Activated naive CD8-positive, alpha-beta T cell treated with anti-CD3 and anti-CD28 coated beads for 36 hours (primary cell): ENCODE measurements at places on chromosomes 7 and 10. TPM values are rescaled to one million over a fixed set of nuclear protein-coding genes. Genes with fewer than 3 reads are reported as not detected.

FAM200A gene
- 6.0 TPM for total RNA-seq

SPDYE16 gene
- 0.14 TPM for total RNA-seq

PTF1A gene
- not detected for total RNA-seq

ZNF853 gene
- 2.2 TPM for total RNA-seq

EN2 gene
- not detected for total RNA-seq

WDFY4 gene
- 1.2 TPM for total RNA-seq

TMEM270 gene
- total RNA-seq: not detected

SPDYE3 gene
- not detected for total RNA-seq

RNLS gene
- total RNA-seq: 4.0 TPM

RPP38 gene
- 28.5 TPM for total RNA-seq

- peaks cover 13% of the 10 kb centered on the region for H3K36me3 ChIP-seq
- H3K4me3 ChIP-seq: no peak overlapping the region
- H3K27ac ChIP-seq: no peak overlapping the region
- peaks cover 2% of the 10 kb centered on the region for H3K4me1 ChIP-seq
Measured at GRCh38 chr7:131459256-131459655, 97.2 kb downstream of the PODXL start.

DNA sequence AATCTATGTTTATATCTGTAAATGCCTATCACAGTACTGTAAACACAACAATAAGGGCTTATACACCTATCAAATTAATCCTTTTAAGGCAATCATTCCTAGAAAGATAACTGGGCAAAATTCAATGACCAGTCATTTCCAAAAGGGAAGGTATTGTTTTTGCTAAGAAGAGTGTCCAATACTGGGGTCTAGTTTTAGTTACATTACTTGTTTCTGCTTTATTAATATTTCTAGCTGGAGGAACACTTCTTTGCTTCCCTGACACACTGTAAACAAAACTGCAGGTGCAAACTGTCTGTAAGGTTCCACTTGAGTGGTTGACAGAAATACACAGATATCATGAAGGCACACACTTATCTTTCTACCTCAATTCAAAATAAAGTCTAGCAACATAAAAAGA is 84.2 kb upstream of the FAM133B start:
- H3K27ac ChIP-seq: no peak overlapping the region
- H3K4me3 ChIP-seq: no peak overlapping the region
- H3K36me3 ChIP-seq: peaks cover 43% of the 10 kb centered on the region
- no peak for DNase-seq

DNA sequence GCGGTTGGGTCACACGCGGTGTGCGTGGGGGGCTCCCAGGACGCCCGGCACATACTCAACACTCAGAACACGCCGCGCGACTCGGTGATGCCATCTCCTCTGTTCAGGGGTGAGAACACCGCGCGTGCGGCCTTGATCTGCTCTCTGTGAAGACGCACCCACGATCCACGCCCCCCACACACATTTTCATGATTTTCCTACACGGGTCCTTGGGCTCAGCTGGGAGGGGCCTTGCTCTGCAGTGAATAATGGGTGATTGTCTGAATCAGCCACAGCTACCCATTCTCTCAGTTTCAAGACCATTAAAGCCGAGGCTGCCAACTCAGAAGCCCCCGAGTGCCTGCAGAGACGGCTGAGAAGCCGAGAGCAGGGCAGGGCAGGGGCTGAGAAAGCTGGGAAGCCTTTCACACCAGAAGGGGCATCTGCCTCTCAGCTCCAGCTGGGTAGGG is 54.3 kb upstream of the PDGFA start:
- no peaks in the 10 kb centered on the region for H3K4me1 ChIP-seq
- H3K36me3 ChIP-seq: peaks cover 36% of the 10 kb centered on the region
- no peaks in the 10 kb centered on the region for H3K27me3 ChIP-seq
- no peak overlapping the region for H3K4me3 ChIP-seq
- no peak for DNase-seq
- H3K27ac ChIP-seq: no peak overlapping the region

- peaks cover 3% of the 10 kb centered on the region for H3K27me3 ChIP-seq
- H3K4me1 ChIP-seq: no peaks in the 10 kb centered on the region
- H3K36me3 ChIP-seq: no peaks in the 10 kb centered on the region
Measured at GRCh38 chr7:104410742-104411141, 82.3 kb downstream of the LHFPL3 start.

DNA sequence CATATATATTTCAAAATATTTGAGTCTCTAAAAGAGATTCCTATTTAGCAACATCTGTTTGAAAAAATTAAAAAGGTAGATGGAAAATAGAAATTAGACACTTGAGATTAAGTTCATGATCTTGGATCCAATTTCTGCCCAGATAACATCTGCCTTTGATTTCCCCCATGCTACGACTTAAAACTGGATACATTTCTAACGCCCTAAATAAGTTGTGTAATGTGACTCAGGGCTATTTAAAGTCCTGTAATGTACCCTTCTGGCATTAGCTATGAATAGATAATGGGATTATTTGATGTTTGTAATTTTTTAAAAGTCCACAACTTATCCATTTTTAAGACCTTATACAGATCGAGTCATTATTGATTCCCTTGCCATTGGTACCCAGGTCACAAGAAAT is 23.4 kb downstream of the CFAP43 start:
- no peak for DNase-seq
- no peaks in the 10 kb centered on the region for H3K36me3 ChIP-seq
- H3K4me3 ChIP-seq: no peak overlapping the region
- no peak overlapping the region for H3K27ac ChIP-seq
- no peaks in the 10 kb centered on the region for H3K4me1 ChIP-seq

DNA sequence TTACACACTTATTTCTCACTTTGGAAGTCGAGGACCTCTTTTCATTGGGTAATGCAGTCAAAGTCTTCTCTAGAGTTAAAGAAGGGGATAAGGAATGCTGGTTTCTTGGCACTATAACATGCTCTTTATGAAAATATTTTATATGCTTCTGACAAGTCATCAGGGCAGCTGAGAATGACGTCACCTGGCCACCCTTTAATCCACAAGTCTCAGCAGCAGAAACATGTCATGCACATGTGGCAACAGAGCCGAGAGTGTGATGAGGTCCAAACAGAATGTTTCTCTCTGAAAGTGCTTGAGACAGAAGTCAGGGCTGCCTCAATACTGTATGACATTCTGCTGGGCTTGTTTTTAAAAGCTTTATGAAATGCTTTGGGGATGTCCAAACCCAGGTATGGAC is 63.5 kb upstream of the C10orf90 start:
- H3K27me3 ChIP-seq: no peaks in the 10 kb centered on the region
- H3K4me3 ChIP-seq: no peak overlapping the region
- no peaks in the 10 kb centered on the region for H3K36me3 ChIP-seq

GRCh38 chr10:12699781-12700556 is 301.5 kb downstream of the CCDC3 start:
- peak overlapping the region; percentile 14 for H3K27ac ChIP-seq
- H3K27me3 ChIP-seq: no peaks in the 10 kb centered on the region
- DNase-seq: no peak
- peaks cover 17% of the 10 kb centered on the region for H3K36me3 ChIP-seq

DNA sequence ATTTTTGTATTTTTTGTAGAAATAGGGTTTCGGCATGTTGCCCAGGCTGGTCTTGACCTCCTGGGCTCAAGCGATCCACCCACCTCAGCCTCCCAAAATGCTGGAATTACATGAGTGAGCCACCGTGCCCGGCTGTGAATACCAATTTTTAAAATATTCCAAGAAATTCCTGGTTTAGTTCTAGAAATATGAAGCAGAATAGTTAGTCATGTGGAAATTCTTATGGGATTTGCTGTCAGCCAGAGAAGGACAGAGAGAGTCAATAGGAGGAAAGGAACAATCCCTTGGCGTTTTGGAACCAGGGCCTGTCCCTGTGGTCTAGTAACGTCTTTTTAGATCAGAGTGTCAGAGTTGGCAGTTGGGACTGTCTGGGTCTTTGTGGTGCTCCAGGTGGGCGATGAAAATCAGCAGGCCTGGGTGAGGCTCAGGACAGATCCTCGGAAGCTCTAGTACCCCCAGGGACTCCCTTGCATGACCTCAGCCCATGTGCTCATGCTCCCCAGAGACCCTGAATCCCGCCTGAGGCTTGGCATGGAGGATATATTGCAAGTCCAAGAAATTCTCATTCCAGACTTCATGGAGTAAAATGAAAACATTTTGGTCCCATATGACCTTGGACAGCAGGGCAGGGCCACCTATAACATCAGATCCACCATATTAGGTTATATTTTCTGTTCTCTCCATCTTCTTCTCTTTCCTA is 7.8 kb downstream of the NODAL start:
- no peak overlapping the region for H3K27ac ChIP-seq
- DNase-seq: no peak

- no peaks in the 10 kb centered on the region for H3K4me1 ChIP-seq
- DNase-seq: no peak
- H3K27me3 ChIP-seq: no peaks in the 10 kb centered on the region
- no peaks in the 10 kb centered on the region for H3K36me3 ChIP-seq
- H3K4me3 ChIP-seq: no peak overlapping the region
Measured at GRCh38 chr7:126790763-126791162, 462.0 kb downstream of the GRM8 start.

- DNase-seq: no peak
- H3K27me3 ChIP-seq: no peaks in the 10 kb centered on the region
- H3K27ac ChIP-seq: no peak overlapping the region
- H3K4me1 ChIP-seq: peaks cover 2% of the 10 kb centered on the region
- H3K36me3 ChIP-seq: peaks cover 13% of the 10 kb centered on the region
- H3K4me3 ChIP-seq: no peak overlapping the region
Measured at GRCh38 chr10:84478151-84478550, 149.8 kb downstream of the CCSER2 start.

- H3K4me3 ChIP-seq: no peak overlapping the region
- DNase-seq: no peak
- H3K4me1 ChIP-seq: no peaks in the 10 kb centered on the region
- no peaks in the 10 kb centered on the region for H3K27me3 ChIP-seq
- no peak overlapping the region for H3K27ac ChIP-seq
Measured at GRCh38 chr7:20560325-20561180, 54.9 kb upstream of the ABCB5 start.

DNA sequence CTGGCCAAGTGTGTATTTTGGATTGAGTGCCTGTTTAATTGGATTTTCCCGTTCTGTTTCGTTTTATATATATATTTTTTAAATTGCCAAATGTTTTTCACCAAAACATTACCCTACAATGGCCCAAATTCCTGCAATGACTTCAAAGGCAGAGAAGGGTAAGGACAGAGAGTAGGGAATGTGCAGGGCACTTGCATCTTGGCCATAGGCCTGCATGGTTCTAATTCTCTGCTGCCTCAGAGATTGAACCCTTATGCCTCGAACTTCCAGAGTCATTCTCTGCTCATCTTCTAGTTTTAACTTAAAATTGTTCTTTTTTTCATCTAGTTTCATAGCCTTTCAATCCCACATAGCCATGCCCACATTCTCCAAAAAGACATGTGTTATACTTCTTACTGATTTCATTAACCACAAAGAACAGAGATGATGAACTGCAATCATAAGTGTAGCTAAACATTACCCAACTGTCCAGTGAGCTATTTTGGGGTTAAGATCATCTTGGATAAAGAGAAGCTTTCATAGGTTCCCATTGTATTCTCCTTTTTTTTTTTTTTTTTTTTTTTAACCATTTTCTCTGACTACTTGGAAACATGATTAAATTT is 177.6 kb downstream of the PLXDC2 start:
- H3K27ac ChIP-seq: no peak overlapping the region
- H3K4me1 ChIP-seq: no peaks in the 10 kb centered on the region
- DNase-seq: no peak
- H3K36me3 ChIP-seq: no peaks in the 10 kb centered on the region
- no peak overlapping the region for H3K4me3 ChIP-seq
- no peaks in the 10 kb centered on the region for H3K27me3 ChIP-seq

DNA sequence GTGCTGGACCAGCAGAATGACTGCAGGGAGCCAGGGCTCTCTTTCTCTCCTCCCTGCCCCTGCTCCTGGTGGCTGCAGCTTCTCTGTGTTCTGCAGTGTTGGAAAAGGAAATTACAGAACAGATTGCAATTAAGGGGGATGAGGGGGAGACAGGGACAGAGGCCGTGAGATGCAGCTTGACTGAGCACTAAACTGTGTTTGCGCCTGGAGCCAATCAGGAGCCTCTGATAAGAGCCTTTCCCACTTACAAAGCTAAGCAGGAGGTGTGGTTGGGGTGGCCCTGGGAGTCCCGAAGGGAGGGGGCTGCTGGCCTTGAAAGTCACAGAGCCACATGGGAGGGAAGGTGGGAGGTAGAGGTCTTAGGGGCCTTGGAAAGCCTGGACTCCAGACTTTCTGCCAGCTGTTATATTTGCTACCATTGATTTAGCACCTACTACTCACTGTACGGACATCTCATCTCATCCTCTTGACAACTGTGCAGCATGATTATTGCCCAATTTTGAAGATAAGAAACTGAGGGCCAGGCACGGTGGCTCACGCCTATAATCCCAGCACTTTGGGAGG is 26.7 kb downstream of the TRIM8 start:
- H3K4me3 ChIP-seq: no peak overlapping the region
- peaks cover 40% of the 10 kb centered on the region for H3K4me1 ChIP-seq
- no peaks in the 10 kb centered on the region for H3K36me3 ChIP-seq
- no peak overlapping the region for H3K27ac ChIP-seq
- DNase-seq: no peak

DNA sequence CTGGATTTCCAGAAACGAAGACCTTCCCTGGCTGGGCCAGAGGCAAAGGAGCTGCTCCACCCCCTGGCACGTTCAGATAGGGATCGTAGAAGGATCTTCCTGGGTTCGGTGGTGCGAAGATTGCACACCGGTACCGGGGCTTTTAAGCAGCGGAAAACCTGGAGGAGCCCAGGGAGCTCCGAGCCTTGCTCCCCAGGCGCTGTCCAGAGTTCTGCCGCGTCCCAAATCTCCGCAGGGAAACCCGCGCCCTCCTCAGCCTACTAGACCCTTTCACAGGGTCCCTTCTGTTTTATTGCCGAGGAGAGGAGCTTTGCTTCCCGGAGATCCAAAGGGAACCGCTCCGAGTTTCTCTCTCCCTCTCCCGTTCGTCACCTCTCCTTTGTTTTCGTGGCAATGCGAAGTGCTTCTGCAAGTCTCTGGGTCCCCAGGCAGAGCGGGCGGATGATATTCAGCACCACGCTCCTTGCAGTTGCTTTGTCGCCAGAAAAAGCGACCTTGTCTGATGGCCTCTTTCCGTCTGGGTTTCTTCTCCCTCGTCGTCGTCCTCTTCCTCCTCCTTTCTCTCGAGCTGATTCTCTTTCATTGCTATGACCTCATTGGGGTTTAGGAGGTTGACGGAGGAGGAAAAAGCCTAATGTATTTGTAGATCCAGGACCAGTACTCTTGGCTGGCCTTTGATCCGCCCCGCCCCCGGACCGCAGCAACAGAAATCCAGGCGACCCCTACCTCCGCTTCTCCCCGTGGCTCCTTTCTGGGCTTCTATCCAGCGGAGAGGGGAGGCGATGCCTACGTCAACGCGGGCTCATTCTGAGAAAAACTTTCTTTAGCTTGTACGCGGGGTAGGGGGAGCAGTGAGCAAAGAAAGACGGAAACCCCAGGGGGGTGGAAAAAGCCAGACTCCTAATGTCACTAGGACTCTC is at the start of gene TMEM196:
Gene TMEM196, minus strand, starts transcription at position 777 of the 920 bp plus-strand sequence. CDS start 921 bp downstream, outside the sequence.
- no peak within 1 kb of the TSS for H3K27ac ChIP-seq
- peaks cover 40% of the 10 kb centered on the region for H3K27me3 ChIP-seq

- no peak overlapping the region for H3K4me3 ChIP-seq
- H3K27ac ChIP-seq: no peak overlapping the region
- H3K27me3 ChIP-seq: peaks cover 3% of the 10 kb centered on the region
- DNase-seq: no peak
Measured at GRCh38 chr7:128437426-128438332, 18.0 kb upstream of the HILPDA start.

GRCh38 chr10:33391611-33392465 is 57.4 kb upstream of the NRP1 start:
- peaks cover 15% of the 10 kb centered on the region for H3K27me3 ChIP-seq
- H3K4me1 ChIP-seq: no peaks in the 10 kb centered on the region
- H3K4me3 ChIP-seq: no peak overlapping the region
- H3K27ac ChIP-seq: no peak overlapping the region

- no peaks in the 10 kb centered on the region for H3K4me1 ChIP-seq
- peaks cover 12% of the 10 kb centered on the region for H3K27me3 ChIP-seq
- no peaks in the 10 kb centered on the region for H3K36me3 ChIP-seq
- no peak overlapping the region for H3K27ac ChIP-seq
- DNase-seq: no peak
- no peak overlapping the region for H3K4me3 ChIP-seq
Measured at GRCh38 chr10:51371743-51372142, 297.5 kb downstream of the PRKG1 start.
